ENCODE measurements at places on chromosomes 1 and 21.
A peak's percentile ranks its signal among the peaks of the same experiment; 100 is the strongest.

DNA sequence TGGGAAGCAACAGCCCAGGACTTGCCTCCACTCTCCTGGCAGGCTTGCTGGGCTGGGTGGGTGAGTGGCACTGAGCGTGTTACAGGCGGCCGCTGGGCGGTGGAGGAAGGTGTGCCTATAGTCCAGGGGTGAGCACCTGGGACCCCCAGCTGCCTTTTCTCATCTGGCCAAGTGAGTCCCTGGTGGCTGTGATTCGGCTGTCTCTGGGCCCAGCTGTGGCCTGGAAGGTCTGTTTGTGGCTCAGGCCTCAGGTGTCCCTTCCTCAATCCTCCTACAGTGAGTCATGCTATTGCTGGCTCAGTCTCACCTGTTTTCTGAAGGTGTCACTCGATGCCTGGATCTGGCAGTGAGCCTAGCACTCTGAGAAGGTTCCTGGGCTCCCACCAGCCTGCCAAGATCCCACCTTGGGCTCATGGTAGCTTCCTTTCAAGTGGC lies 564.2 kb downstream of the PTPRU start:
- no peak for DNase-seq

- no peak for DNase-seq
These were observed 43.6 kb downstream of the EPHB2 start for GRCh38 chr1:22754106-22754768.

- DNase-seq: no peak
These were observed 9.6 kb upstream of the TNFRSF25 start for GRCh38 chr1:6475381-6476133.

GRCh38 chr1:81208441-81208840 lies 592.3 kb upstream of the ADGRL2 start:
- DNase-seq: no peak

- DNase-seq: no peak
These were observed 9.2 kb downstream of the FCRL3 start for GRCh38 chr1:157691285-157691920.

DNA sequence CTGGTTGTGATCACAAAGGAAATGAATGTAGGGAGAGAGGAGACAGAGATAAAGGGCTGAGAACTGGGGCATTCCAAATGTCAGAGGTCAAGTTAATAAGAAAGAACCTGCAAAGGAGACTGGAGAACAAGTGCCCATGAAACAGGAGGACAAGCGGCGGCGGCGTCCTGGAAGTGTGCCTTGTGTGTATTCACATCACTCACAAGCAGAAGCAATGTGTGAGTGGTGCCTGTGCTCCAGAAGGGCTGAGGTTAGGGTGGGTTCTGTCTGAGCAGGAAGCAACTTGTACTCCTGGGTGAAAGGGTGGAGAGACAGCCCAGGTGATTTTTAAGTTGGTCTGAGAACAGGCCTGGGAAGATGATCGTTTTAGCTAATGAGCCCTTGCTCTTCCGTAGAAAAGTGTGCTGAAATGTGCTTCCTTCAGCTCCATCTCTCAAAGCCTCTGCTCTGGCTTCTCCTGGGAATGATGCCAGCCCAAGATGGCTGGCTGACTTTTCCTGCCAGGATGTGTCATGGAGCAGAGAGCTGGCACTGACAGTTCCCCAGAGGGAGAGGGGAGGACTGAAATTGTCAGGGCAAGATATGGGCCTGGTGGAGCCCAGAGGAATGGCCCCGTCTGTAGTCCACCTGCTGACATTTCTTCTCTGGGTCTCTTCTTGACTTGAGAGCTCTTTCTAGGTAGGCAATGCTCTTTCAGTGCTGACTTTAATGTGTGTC lies 25.1 kb upstream of the PLEKHA6 start:
- DNase-seq: no peak

DNA sequence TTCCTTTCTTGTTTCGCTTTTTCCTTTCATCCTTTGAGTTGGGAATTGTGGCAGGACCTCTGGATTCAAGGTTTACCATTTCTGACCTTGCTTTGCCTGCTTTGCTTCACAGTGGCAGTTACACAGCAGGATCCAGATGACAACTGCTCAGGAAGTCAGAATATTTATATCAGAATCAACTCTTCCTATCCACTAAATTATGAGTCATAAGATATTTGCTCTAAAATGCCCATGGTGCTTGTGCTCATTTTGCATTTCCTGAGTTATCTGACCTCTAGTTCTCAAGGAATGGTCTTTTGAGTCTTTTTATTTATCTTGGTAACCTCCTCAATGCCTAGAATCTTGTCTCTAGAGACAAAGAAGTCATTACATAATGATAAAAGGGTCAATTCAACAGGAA lies 290.8 kb downstream of the LRRC7 start:
- DNase-seq: no peak

GRCh38 chr1:210655511-210655910 lies 326.8 kb downstream of the HHAT start:
- no peak for DNase-seq

DNA sequence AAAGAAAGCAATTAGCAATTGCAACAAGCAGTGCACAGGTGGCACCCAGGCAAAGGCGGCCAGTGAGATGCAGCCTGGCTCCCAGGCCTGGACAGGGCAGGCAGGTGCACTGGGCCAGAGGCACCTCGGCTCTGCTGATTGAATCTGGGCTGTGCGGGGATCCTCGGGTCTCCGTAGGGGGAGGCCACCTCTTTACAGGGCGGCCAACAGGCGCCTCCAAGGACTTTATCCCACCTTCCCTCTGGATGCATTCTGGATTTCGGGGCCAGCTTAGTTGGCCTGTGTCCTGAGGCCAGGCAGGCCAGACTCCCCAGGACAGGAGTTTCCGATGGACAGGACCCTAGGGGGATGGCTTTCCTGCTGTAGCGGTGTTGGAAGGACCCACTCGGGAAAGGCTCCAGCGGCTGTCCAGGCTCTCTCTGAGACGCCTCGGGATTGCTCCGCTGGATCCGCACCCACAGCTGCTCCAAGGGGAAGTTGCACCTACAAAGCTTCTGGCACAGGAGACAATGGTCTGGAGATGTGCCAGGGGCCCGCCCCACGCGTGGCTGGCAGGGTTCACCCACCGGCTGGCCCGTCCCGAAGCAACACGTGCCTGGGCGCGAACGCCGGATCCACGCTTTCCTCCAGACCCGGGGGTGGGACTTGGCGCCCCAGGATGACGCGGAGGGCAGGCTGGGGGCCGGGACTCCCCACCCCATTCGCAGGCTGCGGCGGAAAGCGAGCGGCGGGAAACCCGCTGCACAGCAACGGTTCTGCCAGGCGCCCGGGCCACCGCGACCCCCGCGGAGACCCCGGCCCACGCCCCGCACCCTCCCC lies 810 bp downstream of the SLC19A1 start:
- peak; percentile 48 for DNase-seq

DNA sequence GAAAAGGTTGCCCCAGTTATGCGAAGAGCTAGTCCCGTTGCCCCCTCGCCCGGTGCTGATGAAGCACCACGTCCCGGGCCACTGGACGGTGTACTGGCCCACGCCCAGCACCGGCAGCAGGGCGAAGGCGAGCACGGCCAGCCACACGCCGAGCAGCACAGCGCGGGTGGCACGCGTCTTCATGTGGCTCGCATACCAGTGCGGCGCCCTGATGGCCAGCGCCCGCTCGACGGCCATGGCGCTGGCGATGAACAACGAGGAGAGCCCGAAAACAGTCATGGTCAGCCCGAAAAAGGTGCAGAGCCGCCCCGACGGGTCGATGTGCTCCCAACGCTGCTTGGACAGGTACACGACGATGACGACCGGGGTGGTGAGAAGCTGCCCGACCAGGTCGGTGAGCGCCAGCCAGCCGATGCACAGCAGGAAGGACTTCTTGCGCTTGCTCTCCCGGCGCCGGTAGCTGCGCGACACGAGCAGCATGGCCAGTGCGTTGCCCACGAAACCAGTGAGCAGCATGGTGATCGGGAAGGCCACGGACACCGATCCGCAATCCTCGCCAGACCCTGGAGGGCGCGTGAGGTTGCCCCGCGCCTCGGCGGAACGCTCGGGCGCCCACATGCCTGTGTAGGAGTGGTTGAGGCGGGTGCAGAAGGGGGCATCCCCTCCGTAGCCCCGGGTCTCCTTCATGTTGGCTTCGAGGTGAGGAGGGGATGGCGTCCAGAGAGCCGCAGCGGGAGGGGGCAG lies 553 bp downstream of the PTGER3 start:
- DNase-seq: no peak

GRCh38 chr1:167938080-167938636 lies 1.3 kb upstream of the MPC2 start:
- DNase-seq: no peak

DNA sequence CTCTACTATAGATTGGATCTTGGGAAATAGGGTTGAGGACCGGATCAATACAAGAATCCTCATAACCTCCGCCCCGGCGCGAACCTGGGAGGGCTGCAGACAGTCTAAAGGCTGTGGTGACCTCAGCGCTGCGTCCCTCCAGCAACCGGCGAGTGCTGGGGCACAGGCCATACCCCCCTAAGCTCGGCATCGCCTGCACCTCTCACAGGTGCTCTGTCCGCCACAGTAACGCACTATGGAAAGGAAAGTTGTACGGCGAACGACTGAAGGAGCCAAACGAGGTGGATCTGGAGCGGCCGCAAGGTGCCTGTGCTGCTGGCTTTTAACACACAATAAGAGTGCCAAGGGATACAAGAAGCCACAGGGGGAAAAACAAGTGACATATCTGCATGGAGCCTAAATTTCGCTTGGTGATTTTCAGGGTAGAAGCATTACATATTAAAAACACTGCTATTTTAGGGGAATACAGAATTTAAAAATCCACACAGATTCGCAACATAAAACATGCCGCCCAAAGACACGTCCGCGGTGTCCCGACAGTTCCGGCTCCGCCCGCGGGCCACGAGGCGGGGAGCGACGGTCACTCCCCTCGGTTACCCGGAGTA lies 1.4 kb upstream of the RBM15 start:
- DNase-seq: no peak

GRCh38 chr1:31354283-31354682 lies 18.6 kb downstream of the FABP3 start:
- no peak for DNase-seq
